Cardiac fibroblast (primary cell): ENCODE measurements at places on chromosomes 4 and X.

- peak; percentile 84 for DNase-seq
Measured at GRCh38 chr4:122716825-122717448, 15.6 kb upstream of the BBS12 start.

DNA sequence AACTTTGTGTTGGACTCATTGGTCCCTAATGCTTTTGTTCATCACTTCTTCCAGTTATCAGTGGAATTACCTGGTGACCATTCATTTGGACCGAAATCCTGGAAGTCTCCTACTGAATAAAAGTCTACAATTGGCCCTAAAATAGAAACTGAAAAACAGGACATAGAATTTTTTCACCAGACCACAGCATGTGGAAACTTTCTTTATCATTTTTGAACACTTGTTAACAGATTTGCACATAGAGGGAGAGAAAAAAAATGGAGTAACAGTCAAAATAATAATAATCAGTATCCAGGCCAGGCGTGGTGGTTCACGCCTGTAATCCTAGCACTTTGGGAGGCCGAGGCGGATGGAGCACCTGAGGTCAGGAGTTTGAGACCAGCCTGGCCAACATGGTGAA, 7.1 kb downstream of the EPGN start:
- no peak for DNase-seq

- DNase-seq, result no peak
Measured at GRCh38 chrX:15188039-15188438, 81.8 kb downstream of the ASB9 start.

DNA sequence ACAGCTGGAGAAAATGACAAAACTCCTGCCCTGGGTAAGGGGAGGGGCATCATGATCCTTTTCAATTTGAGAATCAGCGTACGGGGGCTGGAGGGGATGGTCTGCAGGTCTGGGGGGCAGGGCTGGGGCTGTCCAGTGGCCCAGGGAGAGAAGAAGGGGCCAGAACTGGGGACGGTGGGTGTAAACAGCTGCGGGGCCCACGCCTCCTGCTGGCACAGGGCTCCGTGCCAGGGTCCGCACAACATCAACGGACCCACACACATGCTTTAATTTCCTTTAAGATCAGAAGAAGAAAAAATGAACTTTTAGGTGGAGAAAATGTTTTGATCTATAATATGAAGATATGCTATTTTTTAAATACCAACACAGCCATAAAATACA, 52.1 kb downstream of the PSAPL1 start:
- DNase-seq, result no peak
